ENCODE measurements at places on chromosomes 2 and 18. TPM values are rescaled to one million over a fixed set of nuclear protein-coding genes. Genes with fewer than 3 reads are reported as not detected.

- no peak for DNase-seq
Measured at GRCh38 chr2:46167924-46168323, 129.3 kb upstream of the EPAS1 start.

GRCh38 chr18:76410660-76411417, 84.2 kb downstream of the ZNF516 start:
- DNase-seq = peak; percentile 59

GRCh38 chr2:100416397-100416934, 1.0 kb downstream of the CHST10 start:
- DNase-seq = no peak

DNA sequence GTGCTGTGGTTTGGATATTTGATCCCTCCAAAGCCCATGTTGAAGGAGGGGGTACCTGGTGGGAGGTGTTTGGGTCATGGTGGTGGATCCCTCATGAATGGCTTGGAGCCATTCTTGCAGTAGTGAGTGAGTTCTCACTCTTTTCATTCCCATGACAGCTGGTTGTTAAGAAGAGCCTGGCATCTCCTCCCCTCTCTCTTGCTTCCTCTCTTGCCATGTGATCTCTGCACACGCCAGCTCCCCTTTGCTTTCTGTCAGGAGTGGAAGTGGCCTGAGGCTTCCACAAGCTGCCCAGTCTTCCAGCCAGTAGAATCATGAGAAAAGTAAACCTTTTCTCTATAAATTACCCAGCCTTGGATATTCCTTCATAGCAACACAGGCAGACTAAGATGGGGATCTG, 8.6 kb downstream of the ADD2 start:
- DNase-seq = no peak

DNA sequence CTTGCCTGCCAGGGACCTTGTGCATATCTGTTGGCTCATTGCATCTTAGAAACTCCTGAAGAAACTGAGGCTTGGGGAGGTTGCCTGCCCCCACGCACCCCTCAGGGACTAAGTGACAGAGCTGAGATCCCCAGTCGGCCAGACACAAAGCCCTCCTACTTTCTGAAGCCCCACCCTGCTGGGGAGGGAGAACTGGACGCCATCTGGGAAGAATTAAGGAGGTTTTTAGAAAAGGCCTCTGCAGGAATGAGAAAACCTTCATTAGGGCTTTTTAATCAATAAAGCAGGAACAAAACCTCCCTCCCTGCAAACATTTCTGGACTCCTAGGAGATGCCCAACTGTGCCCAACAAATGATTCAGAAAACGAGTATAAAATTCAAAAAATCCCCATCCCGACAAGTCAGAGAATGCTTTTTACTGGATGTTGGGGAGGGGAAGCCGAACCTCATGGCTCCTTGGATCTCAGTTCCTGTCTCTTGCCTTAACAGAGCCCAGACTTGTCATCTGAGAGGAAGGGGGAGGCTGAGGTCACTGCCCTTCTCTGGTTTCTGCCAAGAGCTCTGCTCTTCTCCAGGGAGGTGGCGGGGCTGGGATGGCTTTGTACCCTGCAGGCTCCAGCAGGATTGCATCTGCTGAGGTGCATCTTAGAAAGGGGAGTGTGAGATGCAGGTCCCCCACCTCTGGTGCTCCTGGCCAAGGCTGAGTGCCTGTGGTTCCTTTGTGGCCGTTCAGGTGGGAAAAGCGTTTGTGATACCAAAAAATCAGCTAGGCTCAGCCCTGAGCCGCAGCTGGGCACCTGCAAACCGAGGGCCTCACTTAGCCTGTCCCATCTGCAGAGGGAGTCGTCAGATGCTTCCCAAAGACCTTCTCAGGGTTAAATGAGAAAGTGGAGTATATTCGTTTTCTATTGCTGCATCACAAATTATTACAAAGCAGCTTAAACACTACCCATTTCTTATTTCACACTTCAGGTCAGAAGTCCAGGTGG, 142.4 kb downstream of the ZFP36L2 start:
- DNase-seq = no peak

- DNase-seq = no peak
Measured at GRCh38 chr2:18891600-18892345, 302.4 kb upstream of the NT5C1B start.

GRCh38 chr2:55051026-55051866, 995 bp upstream of the RTN4 start:
- peak; percentile 46 for DNase-seq

GRCh38 chr18:80200171-80200931, 47.0 kb downstream of the PARD6G start:
- DNase-seq = no peak

Gene GRHL1
- total RNA-seq = 0.53 TPM

Gene ANKRD29
- total RNA-seq = 0.21 TPM

Gene NMS
- not detected for total RNA-seq

Gene B4GALT6
- total RNA-seq = 6.5 TPM
